ENCODE measurements at places on chromosomes 6 and 20.

- peak; percentile 15 for DNase-seq
These were observed 109.5 kb upstream of the SMLR1 start for GRCh38 chr6:130717657-130718056.

GRCh38 chr6:20183706-20184105 is 28.6 kb downstream of the MBOAT1 start:
- DNase-seq, result no peak

DNA sequence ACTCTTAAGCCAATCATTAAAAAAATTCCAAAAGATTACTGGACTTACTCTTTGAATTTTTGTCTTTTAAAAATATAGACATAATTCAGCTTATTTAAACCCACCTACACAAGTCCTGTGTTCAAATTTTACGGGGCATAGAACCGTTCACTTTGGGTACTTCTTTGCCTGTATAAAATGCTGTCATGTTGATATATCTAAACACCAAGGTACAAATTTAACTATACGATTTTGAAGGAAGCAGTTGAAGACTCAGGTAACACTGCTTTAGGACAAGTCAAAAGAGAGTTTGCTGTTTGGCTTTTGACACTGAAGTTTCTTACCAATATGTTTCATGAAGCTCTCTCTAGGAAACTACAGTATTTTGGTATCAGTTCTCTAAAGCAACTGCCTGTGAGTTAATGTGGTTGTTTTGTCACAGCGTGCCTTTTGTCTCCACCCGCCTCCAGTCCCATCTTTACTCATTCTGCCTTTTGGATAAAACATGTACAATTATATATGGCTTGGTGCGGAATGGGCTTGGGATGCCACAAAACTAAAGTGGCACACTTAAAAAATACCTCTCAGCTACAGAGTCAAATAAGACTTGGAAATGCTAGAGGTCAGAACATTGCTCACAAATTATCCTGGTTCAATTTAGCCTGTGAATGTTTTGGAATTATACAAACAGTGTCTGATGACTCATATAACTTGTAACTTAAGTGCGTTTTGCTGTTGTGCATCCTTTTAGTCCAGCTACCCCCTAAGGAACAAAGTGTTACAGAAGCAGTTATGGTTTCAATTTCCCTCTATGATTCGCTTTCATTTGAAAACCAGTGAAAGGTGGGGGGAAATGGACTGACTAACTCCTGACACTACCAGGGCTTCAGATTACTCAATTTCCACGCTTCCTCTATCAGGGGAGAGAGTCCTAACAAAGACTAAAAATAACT is 38.7 kb downstream of the RGS17 start:
- DNase-seq, result peak; percentile 89

- DNase-seq, result no peak
These were observed 667.8 kb upstream of the ID4 start for GRCh38 chr6:19169366-19169765.

- DNase-seq, result no peak
These were observed 43.0 kb upstream of the CCR6 start for GRCh38 chr6:167079853-167080297.

GRCh38 chr6:137737836-137738596 is 129.0 kb upstream of the TNFAIP3 start:
- peak; percentile 76 for DNase-seq

- no peak for DNase-seq
These were observed 303.6 kb downstream of the TFAP2C start for GRCh38 chr20:56932575-56933330.

Data from Daoy (cell line).